ENCODE measurements at places on chromosomes 5 and 9.

GRCh38 chr9:34505370-34506120 lies 17.2 kb downstream of the ENHO start:
- DNase-seq, result no peak

DNA sequence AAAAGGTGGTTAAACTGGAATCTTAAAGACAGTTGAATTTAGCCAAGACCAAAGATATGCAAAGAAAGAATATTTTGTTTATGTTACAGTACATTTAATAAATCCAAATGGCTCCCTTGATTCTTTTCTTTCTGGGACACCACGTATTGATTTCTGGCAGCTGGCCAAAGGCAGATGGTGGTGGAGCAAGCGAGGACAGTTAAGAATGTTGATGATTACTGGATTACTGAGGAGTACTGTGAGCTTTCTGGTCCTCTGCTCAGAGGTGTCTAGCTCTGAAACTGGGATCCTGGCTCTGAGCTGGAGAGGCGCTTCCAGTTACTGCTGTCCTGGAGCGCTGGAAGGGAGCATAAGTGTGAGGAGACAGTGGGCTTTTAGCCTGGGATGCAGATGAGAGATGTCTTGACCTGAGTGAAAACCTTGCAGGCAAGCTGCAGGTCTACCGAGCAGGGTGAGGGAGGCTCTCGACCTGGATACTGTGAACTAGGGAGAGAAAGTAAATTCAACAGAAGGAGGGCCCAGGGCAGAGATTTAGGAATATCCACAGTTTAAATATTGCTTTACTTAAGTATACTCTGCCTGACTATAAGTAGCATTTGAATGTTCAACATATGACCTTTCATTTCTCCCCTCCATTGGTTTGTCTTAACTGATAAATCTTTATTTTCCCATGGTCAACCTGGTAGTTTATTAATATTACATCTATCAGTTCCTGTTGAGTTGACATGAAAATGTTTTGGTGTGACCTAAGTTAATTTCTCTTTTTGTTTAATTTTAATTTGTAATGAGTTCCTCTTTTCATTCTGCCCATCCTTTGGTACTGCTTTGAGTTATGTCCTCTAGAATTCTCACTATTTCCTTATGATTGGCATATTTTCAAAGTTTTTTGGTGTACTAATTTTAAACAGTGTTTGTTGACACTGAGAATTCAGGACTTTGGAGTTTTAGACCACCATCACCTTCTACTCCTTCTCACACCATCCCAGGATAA lies 3.7 kb downstream of the SYK start:
- DNase-seq, result no peak

DNA sequence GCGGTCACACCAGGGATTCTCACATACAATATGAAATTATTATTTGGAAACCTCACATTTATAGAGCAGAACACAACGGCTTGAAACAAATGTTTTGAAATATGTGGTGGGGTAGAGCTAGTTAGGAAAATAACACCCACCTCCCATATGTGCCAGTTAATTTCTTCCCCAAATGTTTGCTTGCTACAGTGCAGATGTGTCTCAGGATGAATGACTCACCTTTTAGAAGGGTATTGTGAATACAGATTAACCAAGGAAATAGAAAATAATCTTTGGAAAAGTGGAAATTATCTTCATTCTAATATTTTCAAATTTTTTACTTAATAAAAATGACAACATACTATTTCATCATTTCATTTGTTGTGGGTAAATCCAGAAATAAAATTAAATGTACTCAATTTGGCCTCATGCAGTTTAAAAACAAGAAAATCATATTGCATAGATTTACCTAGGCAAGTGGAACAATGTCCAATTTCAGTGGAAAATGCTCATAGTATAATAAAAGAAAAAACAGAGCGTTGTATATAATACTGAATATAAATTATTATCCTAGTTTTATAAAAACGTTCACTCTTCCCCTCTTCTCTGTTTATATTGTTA lies 39.3 kb upstream of the RICTOR start:
- no peak for DNase-seq

DNA sequence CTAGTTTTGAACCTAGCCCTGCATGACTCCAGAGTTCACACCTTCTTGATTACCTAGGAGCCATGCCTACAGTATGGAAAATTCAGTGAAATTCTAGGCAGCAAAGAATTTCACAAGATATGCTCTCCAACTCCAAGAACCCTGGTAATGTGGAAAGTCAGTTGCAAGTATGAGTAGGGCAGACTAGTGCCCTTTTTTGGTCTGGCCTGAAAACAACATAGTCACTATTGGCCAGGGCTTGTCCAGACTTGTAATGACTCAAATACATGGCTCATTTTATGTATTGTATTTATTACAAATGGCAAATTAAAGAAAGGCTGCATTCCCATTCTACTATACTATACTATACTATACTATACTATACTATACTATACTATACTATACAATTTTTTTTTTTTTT lies 160.4 kb downstream of the ESM1 start:
- no peak for DNase-seq

- no peak for DNase-seq
These were observed 559.7 kb downstream of the ACTL7B start for GRCh38 chr9:108296056-108296455.

GRCh38 chr9:89523948-89524347 lies 26.0 kb upstream of the SEMA4D start:
- no peak for DNase-seq

DNA sequence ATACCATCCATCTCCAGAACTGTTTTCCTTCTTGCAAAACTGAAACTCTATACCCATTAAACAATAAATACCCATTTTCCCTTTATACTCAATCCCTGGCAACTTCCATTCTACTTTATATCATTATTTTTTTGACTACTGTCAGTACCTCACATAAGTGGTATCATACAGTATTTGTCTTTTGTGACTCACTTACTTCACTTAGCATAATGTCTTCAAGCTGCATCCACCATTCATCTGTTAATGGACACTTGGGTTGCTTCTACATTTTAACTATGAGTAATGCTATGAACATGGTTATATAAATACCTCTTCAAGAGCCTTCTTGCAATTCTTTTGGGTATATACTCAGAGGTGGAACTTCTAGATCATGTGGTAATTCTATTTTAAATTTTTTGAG lies 11.6 kb upstream of the TYRP1 start:
- DNase-seq, result no peak

- no peak for DNase-seq
These were observed 33.0 kb upstream of the C6 start for GRCh38 chr5:41246376-41246775.

All from stimulated activated CD8-positive, alpha-beta memory T cell treated with anti-CD3 and anti-CD28 coated beads, Interleukin-12 subunit alpha, Interleukin-12 subunit beta, amount 100 ng/mL, for 4 hours (primary cell).